ENCODE measurements at places on chromosomes 1 and 21.
A peak's percentile ranks its signal among the peaks of the same experiment; 100 is the strongest.

DNA sequence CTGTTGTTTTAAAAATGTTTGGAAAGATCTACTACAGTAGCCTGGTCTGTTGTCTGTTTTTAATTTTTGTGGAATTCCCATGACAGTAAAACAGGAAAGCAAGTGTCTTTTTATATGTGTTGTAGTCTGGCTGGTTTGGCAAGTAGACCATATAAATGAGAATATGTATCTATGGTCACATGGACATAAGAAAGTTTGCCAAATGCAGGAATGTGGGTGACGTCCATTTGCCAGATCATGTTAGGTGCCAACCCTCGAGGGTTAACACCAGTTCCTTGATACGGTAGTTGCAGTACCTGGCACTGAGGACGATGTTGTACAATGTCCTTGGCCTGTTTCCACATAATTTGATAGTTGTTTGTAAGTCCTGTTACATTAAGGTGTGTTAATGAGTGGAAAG lies 6.2 kb downstream of the DAP3 start:
- DNase-seq = peak; percentile 29

- DNase-seq = peak; percentile 27
Observed at GRCh38 chr1:219041141-219041540, 132.5 kb upstream of the LYPLAL1 start.

GRCh38 chr1:235854347-235854746 lies 12.4 kb downstream of the LYST start:
- DNase-seq = no peak

DNA sequence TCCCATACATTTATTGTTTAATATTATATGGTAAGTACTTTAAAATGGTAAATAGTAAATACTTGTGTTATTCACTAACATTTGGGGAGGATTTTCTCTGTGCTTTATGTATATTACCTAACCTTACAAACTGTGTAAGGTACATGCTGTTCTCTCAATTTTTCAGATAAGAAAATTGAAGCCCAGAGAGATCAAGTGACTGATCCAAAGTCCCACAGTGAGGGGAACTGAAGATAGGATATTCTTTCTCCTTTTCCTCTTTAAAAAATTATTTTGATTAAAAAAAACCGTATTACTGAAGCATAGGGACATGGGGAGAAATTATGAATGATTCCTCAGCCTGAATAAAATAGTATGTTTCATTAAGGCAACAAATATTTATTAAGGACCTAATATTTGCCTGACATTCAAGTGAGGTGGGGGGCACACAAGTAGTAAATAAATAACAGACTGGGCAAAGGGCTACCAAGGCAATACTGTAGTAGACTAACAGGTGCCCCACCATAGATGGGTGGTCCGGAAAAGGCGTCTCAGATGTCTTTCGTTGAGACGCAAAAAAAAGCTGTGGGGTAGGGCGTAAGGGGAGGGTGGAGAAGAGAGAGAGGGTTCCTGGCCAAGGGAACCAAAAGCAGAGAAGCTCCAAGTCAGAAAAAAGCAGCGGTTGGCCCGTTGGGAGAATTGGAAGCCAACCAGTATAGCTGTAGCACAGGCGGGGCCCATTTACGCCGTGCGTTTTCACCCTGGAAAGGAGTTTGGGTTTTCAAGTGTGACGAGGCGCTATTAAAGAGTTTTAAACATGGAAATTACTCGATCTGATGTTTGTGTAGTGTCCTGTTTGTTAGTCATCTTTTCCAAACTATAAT lies 944 bp upstream of the AGO3 start:
- DNase-seq = peak; percentile 52

DNA sequence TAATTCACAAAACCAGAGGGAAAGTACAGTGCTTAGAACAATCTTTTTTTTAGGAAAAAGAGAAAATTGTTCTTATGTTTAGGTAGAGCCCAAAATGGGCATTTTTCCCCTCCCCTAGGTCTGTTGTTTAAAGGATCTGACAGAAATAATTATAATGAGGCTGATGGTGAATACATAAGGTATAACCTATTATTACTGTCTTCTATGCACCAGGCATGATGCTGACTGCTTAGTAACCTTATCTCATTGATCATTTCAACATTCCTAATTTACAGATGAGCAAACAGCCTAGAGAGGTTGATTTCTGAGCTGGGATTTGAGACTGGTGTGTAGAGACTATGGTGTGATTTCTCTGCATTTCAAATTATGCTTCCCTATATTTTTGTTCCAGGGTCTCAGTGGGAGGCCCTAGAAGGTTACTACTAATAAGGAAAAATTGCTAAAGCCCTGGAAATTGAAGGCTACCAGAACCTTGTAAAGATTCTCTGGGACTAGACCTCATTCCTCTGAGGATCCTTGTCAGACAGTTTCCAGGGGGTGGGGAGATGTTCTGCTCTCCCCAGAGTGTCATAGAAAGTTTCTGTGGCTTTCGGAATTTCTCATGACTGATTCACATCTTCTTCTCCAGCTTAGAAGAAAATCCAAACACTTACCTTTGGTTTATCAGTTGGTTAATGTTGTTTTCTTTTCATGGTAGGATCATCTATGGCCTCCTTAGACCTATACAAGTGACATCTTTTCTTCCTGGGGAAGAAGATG lies 44.9 kb downstream of the ROR1 start:
- DNase-seq = peak; percentile 21

DNA sequence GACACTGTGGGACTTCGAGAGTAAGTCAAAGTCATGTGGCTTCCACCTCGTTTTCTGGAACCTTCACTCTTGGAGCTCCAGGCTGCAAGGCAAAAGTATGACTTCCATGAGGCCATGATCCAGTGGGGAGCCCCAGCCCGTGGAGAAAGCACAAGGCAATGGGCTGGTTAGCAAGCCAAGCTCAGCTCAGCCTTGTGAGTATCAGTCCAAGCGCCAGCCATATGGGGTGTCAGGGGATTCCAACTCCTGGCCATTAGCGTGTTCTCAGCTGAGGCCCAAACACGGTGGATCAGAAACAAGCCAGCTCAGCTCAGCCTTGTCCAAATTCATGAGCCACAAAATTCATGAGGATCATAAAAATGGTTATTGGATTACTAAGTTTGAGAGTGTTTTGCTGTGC lies 261.0 kb downstream of the RHOU start:
- no peak for DNase-seq

GRCh38 chr1:121458291-121459048 lies 273.7 kb downstream of the SRGAP2C start:
- DNase-seq = no peak
